ENCODE measurements at places on chromosomes 1 and 21. TPM values are rescaled to one million over a fixed set of nuclear protein-coding genes. Genes with fewer than 3 reads are reported as not detected.

DNA sequence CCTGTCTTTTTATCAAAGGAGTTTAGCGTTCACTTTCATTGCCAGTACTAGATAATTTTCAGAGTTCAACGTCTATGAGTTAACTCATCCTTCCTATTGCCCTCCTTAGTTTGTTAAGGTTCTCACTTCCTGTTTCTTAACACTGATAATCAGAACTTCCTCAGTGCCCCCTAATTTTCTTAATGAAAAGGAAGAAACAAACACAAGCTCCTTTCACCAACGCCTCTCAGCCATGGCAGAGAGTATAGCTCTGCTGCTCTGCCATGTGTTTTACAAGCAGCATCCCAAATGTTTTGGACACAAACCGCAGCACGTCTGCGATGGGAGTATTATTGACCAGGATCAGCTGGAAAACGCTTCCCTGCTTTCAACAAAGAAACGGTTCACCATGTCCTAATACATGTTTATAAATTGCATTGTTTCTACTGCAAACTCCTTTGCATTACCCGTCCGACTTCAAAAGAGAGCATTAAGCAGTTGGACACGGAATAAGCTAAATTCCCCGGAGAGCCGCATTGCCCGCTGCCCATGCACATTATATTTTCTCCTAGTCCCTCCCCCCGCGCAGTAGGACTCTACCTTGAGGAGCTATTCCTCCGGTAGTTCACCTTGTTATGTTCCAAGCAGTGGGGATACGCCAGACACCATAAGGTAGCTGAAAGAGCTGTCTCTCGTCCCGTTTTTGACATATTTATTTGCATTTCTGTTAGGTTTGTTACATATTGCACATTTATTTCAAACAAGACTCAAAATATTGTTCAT is 561 bp downstream of the OLFM3 start:
- DNase-seq, result no peak

DNA sequence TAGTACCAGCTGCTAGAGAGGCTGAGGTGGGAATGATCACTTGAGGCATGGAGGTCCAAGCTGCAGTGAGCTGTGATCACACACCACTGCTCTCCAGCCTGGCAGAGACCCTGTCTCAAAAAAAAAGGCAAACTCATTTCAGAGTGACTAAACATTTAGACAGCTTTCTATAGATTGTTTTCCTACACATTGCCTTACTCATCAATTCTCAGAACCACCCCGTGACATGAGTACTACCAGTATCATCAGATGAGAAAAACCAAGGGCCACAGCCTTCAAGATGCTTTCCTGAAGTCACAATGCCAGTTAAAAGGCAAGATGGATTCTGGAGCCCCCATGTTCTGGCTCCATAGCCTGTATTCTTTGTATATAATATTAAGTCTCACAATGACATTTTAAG is 22.4 kb upstream of the SMPDL3B start:
- no peak for DNase-seq

TXNIP gene
- total RNA-seq, result 69.5 TPM

DNA sequence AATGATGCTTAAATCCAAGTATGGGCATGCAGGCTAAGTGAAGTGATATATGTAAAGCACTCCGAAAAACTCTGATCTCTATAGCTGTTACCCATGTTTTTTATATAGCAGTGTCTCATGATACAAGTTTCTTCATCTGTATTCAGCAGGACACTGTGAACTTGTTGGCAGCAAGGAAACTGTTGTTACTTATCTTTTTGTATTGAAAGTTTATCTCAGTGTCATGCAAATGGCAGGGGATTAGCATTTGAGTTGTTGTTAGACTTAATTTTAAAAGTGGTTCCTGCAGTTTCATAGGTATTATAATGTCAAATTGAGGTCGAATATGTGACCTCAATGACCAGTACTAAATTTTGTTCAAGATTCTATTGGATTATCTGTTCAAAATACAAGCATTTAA is 47.9 kb downstream of the NCAM2 start:
- no peak for DNase-seq

CRB1 gene
- total RNA-seq, result under 0.01 TPM

DNA sequence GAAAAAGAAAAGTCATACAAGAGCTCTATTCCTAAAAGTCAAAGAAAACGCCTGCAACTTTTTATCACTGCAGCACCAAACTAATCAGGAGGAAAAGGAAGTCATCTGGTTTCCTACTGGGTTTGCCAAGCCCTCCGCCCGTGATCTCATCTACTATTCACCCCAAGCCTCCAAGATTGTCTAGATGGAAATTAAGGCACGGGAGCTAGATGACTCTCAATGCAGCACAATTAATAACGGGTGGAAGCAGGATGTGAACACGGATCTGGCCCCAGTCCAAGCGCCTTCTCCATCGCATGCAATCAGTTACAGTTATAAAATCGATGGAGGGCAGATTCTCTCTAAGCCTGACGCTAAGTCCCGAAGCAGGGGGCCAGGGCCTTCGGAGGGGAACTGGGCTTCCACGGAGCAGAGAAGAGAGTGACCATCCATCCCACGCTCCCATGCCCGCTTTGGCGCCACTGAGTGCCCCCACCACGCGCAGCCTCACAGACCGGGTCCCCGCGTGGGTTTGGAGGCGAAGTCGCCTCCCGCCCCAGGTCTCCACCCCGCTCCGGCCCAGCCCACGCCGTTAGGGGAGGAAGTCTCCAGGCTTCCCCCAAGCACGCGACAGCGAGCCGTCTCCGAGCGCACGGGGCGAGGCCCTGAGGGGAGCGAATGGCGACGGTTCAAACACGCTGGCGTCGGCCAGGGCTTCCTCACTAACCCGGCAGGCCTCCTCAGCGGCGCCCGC is 1.8 kb downstream of the HSF2BP start:
- no peak for DNase-seq

GRCh38 chr1:1441002-1441888 is 5.8 kb downstream of the VWA1 start:
- DNase-seq, result peak; percentile 36

LCE2B gene
- not detected for total RNA-seq

DNA sequence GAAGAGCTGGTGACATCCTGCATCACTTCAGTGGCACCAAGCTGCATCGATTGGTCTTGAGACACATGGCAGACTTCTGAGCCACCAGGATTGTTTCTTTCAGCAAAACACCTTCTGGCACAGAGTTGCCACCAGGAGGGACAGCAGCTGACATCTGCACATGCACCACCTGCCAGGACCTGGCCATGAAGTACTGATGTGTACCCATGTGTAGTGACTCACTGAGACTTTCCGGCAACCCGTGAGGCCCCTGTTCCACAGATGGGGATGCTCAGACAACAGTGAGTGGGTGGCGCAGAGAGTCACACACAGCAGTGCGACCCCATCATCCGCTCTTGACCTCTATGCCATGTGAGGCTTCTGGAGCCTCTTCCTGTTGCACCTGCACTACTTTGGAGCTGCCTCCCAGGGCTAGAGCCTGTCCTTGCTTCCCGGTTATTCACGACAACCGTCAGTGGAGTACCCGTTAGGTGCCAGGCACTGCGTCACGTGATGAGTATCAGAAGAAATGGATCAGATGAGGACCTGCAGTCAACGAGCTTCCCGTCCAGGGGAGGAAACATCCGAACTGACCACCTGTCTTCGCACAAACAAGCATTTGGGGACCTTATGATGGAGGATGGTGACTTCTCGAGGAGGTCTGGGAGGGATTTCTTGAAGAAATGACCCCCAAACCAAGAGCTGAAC is 80.5 kb upstream of the VAMP3 start:
- DNase-seq, result no peak

DNA sequence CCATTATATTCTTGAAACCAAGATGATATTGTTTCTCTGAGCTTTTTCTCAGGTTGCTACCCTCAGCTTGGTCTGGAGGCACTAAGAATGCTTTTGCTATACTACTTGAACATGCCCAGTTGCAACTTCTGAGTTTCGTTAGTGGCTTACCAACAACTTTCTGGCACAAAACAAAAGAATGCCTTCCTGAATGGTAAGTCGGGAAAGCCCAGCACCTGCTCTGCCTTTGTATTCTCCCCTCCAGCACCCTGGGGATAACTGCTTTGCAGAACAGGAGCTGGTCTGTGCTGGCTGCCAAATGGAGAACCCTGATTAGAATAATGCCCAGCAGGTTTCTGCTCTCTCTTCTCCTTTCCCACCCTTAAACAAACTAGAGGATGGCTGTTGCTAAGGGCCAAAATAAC is 149.3 kb downstream of the TGFB2 start:
- no peak for DNase-seq

- no peak for DNase-seq
Observed at GRCh38 chr21:44057055-44057454, 44.9 kb downstream of the TRAPPC10 start.

GRCh38 chr1:156286061-156286460 is 1.9 kb downstream of the TMEM79 start:
- no peak for DNase-seq

- no peak for DNase-seq
Observed at GRCh38 chr21:45819478-45820170, 161.9 kb upstream of the COL6A1 start.

DNA sequence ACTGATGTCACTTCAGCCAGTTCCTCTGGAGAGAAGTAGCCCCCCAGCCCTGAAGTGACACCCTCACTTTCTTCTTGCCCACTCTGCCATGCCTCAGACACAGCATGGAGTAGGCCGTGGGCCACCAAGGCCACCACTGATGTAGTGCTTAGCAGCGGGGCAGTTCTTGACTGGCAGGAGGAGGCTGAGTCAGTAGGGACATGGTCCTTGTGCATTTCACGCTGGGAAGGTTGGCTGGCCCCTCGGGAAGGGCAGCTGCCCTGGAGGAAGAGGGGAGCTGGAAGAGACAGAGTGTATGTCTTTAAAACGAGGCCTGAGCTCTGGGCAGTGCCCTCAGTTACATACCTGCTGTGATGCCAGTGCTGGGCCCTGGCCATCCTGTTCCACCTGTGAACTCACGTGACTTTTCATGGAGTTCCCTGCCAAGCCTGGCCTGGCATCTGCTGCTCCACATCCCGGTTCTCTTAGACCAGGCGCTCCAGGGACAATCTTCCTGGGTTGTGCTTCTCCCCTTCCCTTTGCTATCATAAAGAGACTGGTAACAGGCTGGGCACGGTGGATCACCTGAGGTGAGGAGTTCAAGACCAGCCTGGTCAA is 158.6 kb upstream of the TMEM51 start:
- no peak for DNase-seq

Measured in fibroblast of villous mesenchyme (primary cell).